Subcutaneous adipose tissue (tissue), 4 donors: ENCODE measurements at places on chromosomes 12 and 14. TPM values are rescaled to one million over a fixed set of nuclear protein-coding genes. Genes with fewer than 3 reads are reported as not detected.

The ARHGEF40 gene
- 109 TPM for total RNA-seq

The LETMD1 gene
- 89.3 TPM for total RNA-seq

The PTHLH gene
- not detected for total RNA-seq

The PEBP1 gene
- 224 TPM for total RNA-seq

The KRT7 gene
- total RNA-seq = 2.4 TPM

The CLEC4E gene
- total RNA-seq = 27.9 TPM

The RNFT2 gene
- total RNA-seq = 1.3 TPM

The NAA30 gene
- total RNA-seq = 21.6 TPM

The NGB gene
- total RNA-seq = not detected

The KRT6A gene
- 0.98 TPM for total RNA-seq

The GPRC5D gene
- total RNA-seq = not detected

The SLC38A4 gene
- not detected for total RNA-seq

The KLRC4 gene
- not detected for total RNA-seq

The ZFYVE21 gene
- total RNA-seq = 134 TPM

The CCDC197 gene
- not detected for total RNA-seq

The VRTN gene
- total RNA-seq = not detected

The RHEBL1 gene
- 0.51 TPM for total RNA-seq
